ENCODE measurements at places on chromosomes 1 and 21.

- peak; percentile 23 for DNase-seq
Measured at GRCh38 chr21:46207006-46207919, 21.3 kb downstream of the LSS start.

- no peak for DNase-seq
Measured at GRCh38 chr1:33921281-33921680, 57.4 kb downstream of the HMGB4 start.

- no peak for DNase-seq
Measured at GRCh38 chr1:152880907-152881306, 2.8 kb downstream of the SMCP start.

GRCh38 chr1:9235096-9235459 is 504 bp downstream of the H6PD start:
- no peak for DNase-seq

- no peak for DNase-seq
Measured at GRCh38 chr1:24948079-24948827, 18.2 kb upstream of the RUNX3 start.

DNA sequence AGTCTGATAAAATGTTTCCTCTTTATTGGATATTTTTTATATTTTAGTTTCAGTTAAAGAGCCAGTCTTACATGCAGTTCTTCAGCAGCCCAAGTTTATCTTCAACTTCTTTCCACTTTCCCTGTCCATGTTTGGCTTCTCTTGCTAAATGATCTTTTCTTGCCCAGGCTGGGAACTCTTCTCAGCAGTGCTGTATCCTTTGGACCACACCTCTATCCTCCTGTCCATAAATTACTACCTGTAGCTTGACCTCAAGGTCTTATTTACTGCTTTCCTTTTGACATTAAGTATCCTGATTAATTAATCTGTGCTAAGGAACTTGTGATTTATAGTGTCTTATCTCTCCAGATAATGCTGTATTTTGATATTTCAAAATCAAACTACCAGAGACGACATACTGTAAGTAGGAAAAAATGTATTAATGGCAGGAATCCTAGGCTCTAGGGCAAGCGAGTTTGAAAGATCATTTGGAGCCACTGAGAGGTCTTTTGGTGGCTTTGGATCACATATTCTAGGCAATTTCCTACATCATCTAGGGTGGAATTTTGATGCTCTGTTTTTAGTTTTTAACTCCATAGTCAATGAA is 20.5 kb upstream of the PDC start:
- no peak for DNase-seq

DNA sequence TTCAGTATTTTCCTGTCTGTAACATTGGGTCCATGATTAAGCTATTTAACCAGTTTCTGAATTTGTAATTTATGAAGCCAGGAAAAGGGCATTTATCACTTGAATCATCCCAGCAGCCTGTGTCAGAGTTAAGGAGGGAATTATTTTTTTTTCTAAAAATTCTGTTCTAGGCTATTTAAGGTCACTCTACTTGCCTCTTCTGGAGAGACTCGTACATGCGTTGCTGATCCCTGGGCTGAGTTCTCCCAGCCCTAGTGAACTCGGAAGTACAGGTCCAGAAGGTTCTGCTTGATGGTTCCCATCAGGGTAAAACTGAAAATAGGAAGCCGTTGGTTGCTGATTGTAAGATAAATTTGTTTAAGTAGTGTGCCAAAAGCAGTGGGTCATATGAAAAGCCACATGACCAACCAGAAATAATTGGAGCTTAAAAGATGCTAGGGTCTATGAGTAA is 90.7 kb downstream of the GPR88 start:
- no peak for DNase-seq

- DNase-seq: no peak
Measured at GRCh38 chr1:16241221-16241708, 4.3 kb upstream of the CPLANE2 start.

GRCh38 chr1:2506007-2506860 is 20.2 kb downstream of the PANK4 start:
- DNase-seq: no peak

DNA sequence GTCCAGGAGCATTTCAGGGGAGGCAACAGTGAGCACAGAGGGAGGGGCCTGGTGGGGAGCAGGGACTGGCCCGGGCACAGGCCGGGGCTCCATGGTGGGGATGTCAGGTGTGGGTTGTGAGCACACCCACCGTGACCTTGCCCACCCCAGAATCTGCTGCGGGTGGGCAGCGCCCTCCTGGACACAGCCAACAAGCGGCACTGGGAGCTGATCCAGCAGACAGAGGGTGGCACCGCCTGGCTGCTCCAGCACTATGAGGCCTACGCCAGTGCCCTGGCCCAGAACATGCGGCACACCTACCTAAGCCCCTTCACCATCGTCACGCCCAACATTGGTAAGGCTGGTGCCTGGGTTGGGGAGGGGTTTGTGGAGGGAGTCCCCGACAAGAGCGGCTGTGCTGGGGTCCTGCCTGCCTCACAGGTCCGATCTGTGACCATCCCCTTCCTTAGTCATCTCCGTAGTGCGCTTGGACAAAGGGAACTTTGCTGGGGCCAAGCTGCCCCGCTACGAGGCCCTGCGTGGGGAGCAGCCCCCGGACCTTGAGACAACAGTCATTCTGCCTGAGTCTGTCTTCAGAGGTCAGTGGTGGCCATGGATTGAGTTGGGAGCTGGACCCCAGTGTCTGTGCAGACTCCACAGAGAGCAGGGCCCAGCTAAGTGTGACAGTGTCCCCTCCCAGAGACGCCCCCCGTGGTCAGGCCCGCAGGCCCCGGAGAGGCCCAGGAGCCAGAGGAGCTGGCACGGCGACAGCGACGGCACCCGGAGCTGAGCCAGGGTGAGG is 14.3 kb downstream of the PSRC1 start:
- DNase-seq: no peak

DNA sequence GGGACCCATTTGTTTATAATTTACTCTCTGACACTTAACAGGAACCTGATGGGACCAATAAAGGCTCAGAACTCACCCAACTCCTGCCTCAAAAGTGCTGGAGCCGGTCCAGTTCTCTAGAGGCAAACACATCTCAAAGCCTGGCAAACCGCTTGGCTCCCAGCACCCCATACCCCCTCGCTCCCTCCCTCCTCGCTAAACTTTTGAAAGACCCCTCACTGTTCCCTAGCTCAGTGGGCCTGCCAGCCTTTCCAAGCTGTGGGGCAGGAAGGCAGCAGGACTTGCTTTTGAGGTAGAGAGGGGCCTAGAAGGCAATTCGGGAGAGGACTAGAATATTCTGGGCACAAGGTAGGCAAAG is 40.2 kb downstream of the PAX7 start:
- no peak for DNase-seq
